ENCODE measurements at places on chromosomes 7 and 10.

DNA sequence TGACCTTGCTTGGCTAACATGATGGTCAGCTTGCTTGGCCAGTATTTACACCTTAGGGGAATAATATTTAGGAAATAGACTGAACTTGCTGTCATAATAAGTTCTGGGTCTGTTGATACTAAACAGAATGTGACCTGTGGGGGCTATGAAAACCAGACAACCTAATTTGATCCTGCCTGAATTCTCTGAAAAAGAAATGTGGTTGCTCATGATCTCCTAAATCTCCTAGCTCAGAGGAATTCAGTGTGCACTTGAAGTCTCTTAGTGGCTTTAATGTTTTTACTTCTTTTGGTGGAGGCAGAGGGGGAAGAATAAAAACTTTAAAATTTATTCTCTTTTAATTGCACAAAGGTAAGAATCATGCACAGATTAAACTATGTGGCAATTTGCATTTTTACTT is 205.2 kb downstream of the SEC23IP start:
- no peak for DNase-seq

DNA sequence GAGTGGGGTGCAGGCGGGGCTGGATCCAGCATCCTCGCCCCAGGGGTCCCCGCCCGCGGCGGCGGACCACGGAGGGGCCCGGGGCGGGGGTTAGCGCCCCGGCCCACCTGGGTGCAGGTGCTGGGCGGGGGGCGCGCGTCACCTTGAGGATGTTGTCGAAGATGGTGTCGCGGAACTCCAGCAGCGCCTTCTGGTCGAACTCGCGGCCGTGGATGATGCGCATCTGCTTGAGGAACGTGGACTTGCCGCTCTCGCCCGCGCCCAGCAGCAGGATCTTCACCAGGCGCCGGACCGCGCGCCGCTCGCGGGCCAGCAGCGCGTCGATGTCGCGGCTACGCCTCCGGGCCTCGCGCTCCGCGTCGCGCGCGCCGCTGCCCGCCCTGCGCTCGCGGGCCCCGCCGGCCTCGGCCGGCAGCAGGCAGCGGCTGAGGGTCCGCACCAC is 376 bp downstream of the GNA12 start:
- DNase-seq = no peak

GRCh38 chr10:12825260-12825849 is 176.2 kb downstream of the CCDC3 start:
- no peak for DNase-seq

DNA sequence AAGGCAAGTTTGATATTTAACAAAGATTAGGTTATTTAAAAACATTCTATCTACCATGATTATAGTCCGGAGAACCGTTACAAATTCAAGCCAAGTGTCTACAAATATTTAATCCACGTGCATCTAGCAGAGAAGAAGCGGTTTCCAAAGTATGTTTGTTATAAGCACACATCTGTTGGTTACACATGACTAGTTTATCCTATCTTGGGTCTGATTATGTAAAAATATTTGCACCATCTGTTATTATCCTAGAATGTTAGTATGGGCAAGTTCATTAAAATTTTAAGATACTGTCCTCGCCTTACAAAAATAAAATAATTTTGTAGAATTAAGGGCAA is 289.2 kb upstream of the VSTM2A start:
- no peak for DNase-seq

GRCh38 chr7:3150027-3150426 is 106.4 kb upstream of the CARD11 start:
- no peak for DNase-seq

DNA sequence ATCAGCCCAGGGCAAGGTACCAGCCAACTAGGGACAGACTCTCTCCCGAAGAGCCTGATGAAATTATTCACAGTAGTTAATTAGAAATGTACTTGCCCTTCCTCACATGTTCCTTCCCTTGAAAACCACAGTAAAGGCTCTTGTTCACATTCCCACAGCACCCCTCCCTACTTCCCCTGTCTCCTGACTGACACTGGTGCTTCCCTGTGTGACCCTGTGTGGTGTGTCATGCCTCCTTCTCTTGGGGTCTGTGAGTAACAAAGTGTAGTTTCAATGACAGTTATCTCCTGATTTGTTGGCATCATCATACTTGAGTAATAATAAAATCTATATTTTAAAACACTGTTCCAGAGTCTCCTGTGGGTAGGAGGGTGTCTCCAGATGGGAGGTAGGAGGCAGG is 209.7 kb downstream of the ABCA13 start:
- no peak for DNase-seq

All from DMS79 (cell line).